NCI-H1436 (cell line): ENCODE measurements at places on chromosomes 12 and 14.

GRCh38 chr12:58361056-58361455 is 419.7 kb downstream of the ATP23 start:
- no peak for DNase-seq

GRCh38 chr12:50925342-50925651 is 27.0 kb upstream of the HIGD1C start:
- DNase-seq, result peak; percentile 11

GRCh38 chr12:27564612-27565213 is 40.7 kb downstream of the PPFIBP1 start:
- no peak for DNase-seq

GRCh38 chr12:111792155-111792855 is 25.6 kb downstream of the ALDH2 start:
- no peak for DNase-seq

- no peak for DNase-seq
Observed at GRCh38 chr12:105198961-105199360, 37.0 kb downstream of the APPL2 start.

GRCh38 chr12:129966146-129966995 is 62.5 kb upstream of the TMEM132D start:
- DNase-seq, result no peak

GRCh38 chr14:29927376-29928116 is at the start of gene PRKD1:
Gene PRKD1, minus strand, starts transcription at chr14:29927847.
- DNase-seq, result peak; percentile 24

GRCh38 chr14:44847526-44848309 is 114.0 kb downstream of the KLHL28 start:
- no peak for DNase-seq

GRCh38 chr14:104280085-104280901 is 141.9 kb downstream of the KIF26A start:
- no peak for DNase-seq

DNA sequence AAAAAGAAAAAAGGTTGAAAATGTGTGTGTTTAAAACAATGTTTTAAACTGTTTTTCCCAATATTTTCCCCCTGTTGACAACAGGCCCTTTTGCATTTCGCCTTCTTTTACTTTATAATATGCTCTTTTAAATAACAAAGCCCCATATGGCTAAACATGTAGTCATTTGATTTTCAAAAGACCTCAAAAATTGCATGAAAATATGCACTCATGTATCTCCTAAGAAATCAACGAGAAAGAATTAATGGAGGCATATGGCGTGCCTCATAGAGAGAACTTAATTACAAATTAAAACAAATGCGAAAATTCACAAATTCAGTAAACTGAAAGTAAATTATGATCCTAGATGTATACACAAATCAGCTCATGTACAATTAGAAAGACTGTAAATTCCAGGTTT is 202.6 kb upstream of the FOXN3 start:
- no peak for DNase-seq

GRCh38 chr14:97638864-97639263 is 841.7 kb downstream of the VRK1 start:
- no peak for DNase-seq

- DNase-seq, result no peak
Observed at GRCh38 chr12:32615441-32615840, 63.7 kb upstream of the DNM1L start.

GRCh38 chr14:91100102-91100501 is 13.8 kb upstream of the DGLUCY start:
- no peak for DNase-seq

GRCh38 chr14:30903285-30904124 is 29.1 kb downstream of the COCH start:
- no peak for DNase-seq

DNA sequence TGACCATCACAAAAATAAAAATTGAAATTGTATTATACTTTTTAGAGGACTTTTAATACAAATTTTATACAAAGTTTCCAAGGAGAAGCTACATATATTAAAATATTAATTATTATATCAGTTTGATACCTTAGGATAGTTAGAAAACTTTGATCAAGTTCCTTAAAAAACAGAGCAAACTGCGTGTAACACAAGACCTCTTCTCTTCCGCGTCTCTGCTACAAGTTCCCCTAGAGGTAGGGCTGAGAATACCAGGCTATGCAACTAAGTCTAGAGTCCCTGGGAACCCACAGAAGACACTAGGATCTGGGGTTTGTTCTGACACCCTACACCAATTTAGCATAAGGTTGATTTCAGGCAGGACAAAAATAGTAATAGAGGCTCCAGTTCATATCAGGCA is 319.0 kb downstream of the FOXG1 start:
- no peak for DNase-seq
